ENCODE measurements at places on chromosomes 2 and 18. TPM values are rescaled to one million over a fixed set of nuclear protein-coding genes. Genes with fewer than 3 reads are reported as not detected.
A peak's percentile ranks its signal among the peaks of the same experiment; 100 is the strongest.

EVX2 gene
- total RNA-seq = not detected

SOWAHC gene
- total RNA-seq = 26.9 TPM

ATOH8 gene
- 7.5 TPM for total RNA-seq

CTIF gene
- 0.49 TPM for total RNA-seq

ICOS gene
- total RNA-seq = not detected

DES gene
- not detected for total RNA-seq

GRCh38 chr2:21972586-21972985, 848.8 kb downstream of the TDRD15 start:
- no peak for DNase-seq

DNA sequence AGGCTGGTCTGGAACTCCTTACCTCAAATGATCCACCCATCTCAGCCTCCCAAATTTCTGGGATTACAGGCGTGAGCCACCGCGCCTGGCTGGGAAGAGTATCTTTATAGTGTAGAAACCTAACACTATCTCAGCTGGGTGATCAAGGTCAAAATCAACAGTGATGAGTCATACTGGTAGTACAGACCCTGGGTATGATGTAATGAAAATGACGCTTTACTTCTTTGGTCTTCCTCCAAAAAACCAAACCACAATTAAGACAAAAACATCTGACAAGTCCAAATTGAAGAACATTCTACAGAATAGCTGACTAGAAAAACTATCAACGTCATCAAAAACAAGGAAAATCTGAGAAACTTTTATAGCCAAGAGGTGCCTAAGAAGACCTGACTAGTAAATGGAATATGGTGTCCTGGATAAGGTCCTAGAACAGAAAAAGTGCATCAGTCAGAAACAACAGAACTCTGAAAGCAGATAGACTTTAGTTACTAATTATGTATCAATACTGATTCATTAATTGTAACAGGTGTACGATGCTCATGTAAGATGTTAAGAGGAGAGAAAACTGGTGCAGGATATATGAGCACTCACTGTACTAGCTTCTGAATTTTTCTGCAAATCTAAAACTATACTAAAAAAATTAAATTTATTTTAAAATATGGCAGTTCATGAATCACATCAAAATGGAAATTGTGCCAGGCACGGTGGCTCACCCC, 25.4 kb downstream of the PDCL3 start:
- DNase-seq = peak; percentile 31

GRCh38 chr2:158979772-158980171, 11.3 kb downstream of the TANC1 start:
- DNase-seq = no peak

GRCh38 chr2:62038975-62039771, 133.7 kb downstream of the COMMD1 start:
- DNase-seq = no peak

DNA sequence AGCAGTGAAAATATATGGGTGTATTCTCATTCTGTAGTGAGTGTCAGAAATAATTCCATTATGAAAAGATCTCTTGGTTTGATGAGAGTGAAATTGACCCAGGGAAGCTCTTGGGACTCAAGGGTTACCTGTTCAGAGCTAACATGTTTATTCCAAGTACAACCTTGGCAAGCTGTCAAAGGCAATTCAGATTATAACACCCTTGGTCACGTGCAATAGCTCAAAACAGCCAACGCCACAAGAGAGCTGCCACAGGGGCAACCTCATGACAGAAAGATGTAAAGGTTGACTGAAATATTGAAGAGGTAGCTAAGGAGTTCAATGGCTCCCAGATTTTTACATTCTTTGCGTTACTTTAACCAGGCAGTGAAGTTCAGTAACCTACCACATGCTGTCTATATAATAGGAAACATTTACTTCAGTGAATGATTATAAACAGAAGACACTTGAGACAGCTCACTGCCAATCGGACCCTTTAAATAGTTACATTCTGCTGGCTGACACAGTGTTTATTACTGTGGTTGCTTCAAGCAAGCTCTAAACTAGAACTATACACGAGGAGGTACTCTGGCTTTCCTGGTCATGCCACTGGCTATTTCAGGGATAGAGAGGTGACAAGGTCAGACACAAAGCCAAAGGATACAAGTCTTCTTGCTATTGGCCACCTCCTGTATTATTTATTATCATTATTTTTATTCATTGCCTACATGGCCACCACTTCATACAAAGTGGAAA, 187.3 kb downstream of the PID1 start:
- DNase-seq = no peak

- no peak for DNase-seq
These were observed 310.6 kb downstream of the GBX2 start for GRCh38 chr2:235857598-235857997.

GRCh38 chr18:58997811-58998337, 133.2 kb downstream of the ZNF532 start:
- no peak for DNase-seq

GRCh38 chr2:16394072-16394985, 271.3 kb downstream of the CYRIA start:
- DNase-seq = no peak

- DNase-seq = no peak
These were observed 62.9 kb downstream of the FHOD3 start for GRCh38 chr18:36360256-36360909.

- no peak for DNase-seq
These were observed 971 bp upstream of the CDH7 start for GRCh38 chr18:65749841-65750240.

- DNase-seq = peak; percentile 84
These were observed 60.8 kb downstream of the EFEMP1 start for GRCh38 chr2:55862673-55863390.

DNA sequence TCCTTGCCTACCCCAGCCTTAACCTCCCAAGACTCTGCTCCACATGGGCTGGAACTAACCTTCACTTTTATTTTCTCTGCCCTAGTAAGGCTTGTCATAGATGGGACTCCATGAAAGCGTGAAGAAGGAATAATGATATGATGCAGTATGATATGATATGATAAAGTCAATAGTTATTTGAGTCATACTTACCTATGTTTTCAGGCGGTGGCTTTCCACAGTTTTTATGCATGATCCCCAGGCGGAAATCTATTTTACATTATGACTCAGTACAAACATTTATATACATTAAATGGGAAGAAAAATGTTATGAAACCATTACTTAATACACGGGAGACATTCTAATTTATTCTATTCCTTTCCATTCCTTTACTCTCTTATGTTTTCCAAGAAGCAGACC, 5.6 kb downstream of the ACMSD start:
- no peak for DNase-seq

- DNase-seq = no peak
These were observed 70.6 kb upstream of the OTOS start for GRCh38 chr2:240211096-240211495.

DNA sequence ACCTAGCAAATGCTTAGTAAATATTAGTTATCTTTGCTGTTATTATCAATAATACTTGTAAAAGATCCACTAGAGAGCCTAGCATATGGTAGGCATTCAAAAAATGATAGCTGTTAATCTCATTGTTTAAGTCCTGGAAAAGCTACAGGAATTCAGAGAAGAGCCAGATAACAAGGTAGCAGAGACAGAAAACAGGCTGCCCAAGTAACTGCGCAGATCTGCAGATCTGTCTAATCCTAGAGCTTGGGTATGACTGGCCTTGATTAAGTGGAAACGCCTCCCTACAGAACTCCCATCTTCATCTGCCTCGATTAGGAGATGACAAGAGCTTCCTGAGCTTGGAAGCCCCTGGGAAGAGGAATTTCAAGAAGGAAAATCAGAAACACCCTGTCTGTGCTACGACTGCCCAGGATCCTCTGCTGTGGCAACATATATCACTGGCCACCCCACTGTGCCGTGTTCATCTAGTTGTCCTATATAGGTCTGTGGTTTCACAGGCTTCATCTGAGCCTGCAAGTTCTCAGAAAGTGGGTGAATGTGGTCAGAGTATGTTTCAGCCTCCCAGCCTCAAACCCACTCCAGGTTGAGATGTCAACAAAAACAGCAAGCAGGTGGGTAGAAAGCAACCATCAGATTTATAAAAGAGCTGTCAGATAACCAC, 151.5 kb upstream of the PKDCC start:
- no peak for DNase-seq

DNA sequence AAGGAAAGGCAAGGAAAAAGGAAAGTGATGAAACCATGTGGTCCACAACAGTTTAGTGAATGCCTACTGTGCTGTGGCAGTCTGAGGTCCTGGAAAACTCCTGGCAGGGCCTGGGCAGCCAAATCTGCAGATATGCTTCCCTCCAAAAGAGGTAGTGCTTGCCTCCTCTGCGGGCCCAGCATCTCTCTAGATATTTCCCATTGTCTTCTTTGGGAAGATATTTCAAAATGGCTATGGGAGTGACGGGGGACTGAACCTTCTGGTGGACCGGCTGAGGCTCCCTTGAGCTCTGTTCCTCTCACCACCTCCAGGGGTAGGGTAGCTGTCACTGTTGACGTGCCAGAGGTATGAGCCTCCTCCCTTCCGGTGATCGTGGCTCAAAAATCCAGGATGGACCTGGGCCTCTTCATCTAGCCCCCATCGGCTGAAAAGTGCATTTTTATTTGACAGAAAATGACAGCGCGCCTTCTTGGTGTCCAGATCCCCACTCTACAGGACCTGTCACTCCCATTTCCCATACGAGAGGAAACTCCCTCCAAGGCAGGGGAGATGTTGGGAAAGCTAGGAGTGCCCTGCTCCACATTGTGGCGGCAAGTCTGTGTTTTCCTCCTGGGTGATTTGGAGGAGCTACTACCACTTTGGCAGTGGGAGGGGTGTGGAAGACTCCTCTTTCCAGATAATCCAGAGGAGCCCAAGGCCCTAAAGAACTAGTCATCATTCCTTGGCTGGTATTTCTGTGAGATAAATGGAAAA, 9.4 kb upstream of the PAX3 start:
- no peak for DNase-seq

Measured in Caki2 (cell line).